NCI-H69 (cell line): ENCODE measurements at places on chromosomes 4 and X.

DNA sequence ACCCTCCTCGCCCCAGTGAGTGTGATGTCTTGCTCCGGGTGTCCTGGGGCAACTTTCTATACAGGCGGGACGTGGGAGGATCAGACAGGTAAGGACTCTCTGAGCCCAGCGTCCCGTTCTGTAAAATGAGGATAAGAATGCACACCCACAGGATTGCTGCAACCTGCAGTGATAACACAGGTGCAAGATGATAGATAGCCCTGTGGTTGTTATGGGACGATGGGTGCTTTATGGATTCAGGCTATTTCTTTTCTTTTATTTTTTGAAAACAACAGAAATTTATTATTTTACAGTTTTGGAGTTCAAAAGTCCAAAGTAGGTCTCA lies 28.6 kb downstream of the BEX3 start:
- DNase-seq, result no peak

DNA sequence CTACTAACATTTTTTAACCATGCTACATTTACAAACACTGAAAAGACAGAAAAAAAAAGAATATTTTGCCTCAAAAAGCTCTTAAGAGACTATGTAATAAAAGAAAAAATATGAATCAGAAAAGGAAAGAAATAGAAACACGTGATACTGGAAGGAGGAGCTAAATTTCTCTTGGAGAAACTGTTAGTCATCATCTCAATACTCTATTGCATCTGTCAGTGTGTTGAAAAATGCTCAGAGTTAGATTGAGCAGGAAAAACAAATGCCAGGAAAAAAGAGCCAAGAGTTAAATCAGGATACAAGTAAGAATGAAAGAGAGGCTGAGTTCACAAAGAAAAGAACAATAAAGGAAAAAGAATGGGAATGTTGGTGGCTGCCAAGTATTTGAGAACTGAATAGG lies 2.6 kb downstream of the RAB28 start:
- peak; percentile 29 for DNase-seq

GRCh38 chrX:43148305-43148704 lies 370.3 kb upstream of the PPP1R2C start:
- no peak for DNase-seq

GRCh38 chr4:109051054-109051453 lies 251.4 kb downstream of the COL25A1 start:
- no peak for DNase-seq

GRCh38 chrX:107484002-107484726 lies 34.7 kb downstream of the FRMPD3 start:
- DNase-seq, result peak; percentile 89

GRCh38 chrX:21982311-21982710 lies 41.8 kb downstream of the SMS start:
- no peak for DNase-seq

DNA sequence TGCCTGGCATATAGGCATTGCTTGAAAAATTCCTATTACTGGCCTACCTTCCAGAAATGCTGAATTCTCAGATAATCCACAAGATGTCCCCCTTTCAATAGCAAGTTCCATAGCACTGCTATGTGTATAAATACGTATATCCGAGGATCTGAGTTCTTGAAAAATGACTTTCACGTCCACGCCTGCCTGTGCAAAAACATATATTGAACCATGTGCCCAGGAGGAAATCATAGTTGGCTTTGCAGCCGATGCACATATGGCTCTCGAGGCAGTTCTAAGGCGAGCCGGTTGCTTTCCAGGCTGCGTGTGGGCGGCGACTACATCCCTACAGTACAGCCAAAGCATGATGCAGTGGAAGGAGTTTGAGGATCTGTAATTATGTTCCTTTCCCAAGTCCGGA lies 55.4 kb upstream of the ESX1 start:
- DNase-seq, result no peak

DNA sequence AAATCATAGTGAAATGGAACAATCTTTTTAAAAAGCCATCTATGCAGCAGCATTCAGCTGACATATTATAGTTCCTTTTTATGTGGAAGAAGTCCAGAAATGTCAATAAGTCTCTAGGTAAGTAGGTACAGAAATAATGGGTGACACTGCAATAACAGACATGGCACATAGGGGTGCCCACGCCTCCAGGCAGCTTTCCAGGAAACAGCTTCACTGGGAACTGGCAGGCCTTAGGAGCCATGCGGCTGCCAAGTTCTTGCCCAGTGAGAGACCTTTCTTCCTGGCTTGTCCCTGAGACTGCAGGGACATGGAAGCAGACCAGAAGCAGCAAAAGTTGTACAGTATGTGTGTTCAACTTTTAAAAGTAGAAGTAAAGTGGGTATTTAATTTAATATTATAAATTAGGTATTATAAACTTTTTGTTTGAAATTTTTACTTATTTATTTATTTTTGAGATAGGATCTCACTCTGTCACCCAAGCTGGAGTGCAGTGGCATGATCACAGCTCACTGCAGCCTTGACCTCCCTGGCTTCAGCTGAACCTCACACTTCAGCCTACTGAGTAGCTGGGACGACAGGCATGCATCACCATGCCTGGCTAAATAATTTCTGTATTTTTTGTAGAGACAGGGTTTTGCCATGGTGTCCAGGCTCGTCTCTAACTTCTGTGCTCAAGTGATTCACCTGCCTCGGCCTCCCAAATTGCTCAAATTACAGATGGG lies 12.1 kb upstream of the ETNPPL start:
- DNase-seq, result no peak

DNA sequence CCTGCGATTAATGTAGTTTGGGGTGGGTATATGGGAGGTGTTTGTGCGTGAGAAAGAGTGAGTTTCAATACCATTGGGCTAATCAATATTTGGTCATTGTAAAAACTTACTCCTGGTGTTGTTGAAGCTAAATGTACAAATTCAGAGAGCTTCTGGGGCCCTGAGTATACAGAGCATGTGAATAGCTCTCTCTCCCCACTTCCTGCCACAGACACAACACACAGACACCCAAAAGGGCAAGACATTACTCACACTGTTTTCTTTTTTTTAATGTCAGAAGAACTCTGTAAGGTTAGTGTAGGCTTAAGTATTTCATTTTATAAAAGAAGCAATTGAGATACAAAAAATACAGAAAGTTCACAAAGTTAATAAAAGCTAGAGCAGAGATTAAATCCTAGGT lies 151.3 kb upstream of the KCNIP4 start:
- DNase-seq, result no peak

GRCh38 chrX:24494647-24495075 lies 29.6 kb downstream of the PDK3 start:
- DNase-seq, result peak; percentile 92

DNA sequence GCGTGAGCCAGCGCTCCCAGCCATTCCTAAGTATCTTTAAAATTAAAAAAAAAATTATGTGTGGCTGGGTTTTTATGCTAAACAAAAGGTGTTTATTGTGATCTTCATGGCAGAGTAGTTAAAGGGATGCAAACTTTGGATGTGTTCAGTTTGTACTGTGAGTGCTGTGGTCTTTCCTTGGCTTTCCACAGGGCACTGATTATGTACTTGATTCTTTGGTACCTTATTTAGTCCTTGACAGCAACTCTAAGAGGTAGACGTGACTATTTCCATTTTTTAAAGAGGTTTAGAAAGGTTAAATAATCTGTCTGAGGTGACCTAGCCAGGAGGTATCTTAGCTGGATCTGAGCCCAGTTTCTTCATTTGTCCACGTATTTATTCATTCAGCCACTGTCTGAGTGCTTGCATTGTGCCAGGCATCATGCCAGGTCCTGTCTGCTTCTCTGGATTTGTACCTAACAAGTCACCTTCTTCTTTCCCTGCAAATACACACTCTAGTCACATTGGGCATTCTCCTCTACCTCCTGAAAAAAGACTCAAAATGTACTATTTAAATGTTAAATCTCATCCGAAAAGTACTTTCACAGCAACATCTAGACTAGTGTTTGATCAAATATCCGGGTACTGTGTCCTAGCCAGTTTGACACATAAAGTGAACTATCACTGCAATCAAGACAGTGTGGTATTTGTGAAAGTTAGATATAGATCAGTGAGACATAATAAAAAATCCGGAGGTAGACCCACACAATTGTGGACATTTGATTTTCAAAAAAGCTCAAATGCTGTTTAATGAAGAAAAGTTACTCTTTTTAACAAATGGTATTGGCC lies 31.5 kb downstream of the WWC2 start:
- peak; percentile 82 for DNase-seq

DNA sequence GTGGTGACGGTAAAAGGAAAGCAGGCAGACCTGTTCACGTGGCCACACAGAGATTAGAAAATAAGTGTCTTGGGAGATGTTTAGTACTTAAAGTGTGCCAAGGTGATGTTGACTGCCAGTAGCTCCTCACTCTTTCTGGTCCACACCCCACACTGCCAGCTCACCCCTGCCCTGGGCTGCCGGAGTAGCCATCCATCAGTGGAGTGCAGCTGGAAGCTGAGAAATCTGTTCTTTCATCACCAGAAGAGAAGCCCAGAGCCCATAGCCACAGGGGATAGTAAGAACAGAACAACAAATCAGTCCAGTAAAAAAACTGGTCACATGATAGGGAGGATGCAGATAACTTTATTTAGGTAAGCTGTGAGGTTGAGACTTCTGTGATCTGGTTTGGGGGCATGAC lies 64.1 kb downstream of the WWC2 start:
- DNase-seq, result no peak

- peak; percentile 19 for DNase-seq
Observed at GRCh38 chrX:73765776-73766430, 202.9 kb downstream of the CHIC1 start.

DNA sequence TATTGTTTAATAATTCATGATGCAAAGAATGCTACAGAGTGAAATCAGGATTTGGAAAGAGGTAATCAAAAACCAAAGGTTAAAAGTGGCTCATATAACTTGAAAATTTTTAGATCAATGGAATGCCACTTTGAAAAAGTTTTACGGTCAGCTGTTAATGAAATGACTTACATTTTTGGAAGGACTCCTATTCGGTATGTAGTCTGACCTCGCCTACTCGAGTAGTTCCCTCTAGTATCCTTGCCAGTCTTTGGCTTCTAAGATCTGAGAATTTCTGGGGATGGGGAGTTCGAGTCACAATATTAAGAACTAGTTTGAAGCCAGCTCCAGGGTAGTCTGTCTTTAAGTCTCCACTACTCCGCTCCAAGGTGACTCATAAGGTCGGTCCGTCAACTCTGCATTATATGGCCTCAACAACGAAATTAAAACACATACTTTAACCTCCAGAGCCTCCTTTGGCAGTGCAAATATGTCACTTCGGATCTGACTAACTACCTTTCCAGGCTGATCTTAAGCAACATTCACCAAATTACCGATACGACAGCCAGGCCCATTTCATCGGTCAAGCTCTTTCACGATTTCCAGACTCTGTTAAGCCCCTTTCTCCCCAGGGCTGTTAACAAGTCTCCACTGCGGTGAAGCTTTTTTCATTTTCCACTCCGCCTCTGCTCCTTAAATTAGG lies 733 bp upstream of the NAA15 start:
- DNase-seq, result peak; percentile 55

DNA sequence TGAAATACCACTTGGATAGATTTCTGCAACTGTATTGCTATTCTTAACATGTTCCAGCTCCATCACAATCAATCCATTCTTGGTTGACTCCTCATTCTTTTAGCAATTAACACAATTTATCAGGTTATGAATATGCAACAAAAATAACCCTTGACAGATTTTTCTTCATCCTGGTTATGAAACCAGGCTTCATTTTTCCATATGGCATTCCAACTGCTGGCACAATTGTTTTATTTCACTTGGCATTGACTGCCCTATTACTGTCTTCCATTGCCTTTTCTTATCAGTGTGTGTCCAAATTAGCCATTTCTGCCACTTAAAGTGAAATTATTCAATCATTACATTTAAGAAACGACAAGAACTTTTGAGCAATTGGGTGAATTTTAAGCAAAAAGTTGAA lies 388.8 kb upstream of the EPHA5 start:
- no peak for DNase-seq

DNA sequence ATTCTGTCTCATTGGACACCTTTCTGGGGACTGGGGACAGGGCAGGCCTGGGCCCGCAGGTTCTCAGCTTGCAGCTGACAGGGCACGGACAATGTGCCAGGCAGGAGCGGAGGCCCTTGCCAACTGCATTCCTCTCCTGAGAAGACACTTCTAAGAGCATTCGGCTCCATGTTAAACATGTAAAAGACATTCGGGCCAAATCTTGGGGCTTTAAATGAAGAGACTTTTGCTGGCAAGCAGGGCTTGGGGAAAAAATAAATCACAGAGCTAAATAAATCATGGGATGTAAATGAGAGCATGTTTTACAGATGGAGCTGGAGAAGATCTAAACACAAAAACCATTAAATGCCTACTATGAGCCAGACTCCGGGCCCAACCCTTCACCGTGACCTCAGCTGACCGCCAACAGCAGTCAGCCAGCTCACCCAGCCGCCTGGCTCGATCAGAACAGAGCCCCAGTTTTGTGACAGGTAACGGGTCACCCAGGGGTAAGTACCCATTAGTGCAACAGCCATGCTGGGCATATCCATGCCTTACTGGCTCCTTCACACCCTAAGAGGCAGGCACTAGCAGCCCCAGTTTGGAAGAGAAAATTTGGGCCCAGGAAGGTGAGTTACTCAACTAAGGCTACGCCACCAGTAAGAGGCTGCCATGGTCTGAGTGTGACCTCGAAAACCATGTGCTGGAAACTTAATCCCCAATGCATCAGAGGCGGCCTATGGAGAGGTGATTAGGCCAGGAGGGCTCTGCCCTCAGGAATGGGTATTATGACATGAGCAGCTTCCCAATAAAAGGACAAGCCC lies 14.7 kb downstream of the WDR1 start:
- no peak for DNase-seq

- no peak for DNase-seq
Observed at GRCh38 chrX:140250391-140250790, 254.5 kb downstream of the SOX3 start.

GRCh38 chr4:117699595-117699994 lies 334.7 kb upstream of the NDST3 start:
- DNase-seq, result no peak

GRCh38 chrX:49850028-49850427 lies 20.9 kb downstream of the PAGE4 start:
- no peak for DNase-seq

- DNase-seq, result no peak
Observed at GRCh38 chr4:7877176-7877575, 62.5 kb downstream of the AFAP1 start.

- no peak for DNase-seq
Observed at GRCh38 chr4:48804584-48805301, 24.7 kb upstream of the FRYL start.

DNA sequence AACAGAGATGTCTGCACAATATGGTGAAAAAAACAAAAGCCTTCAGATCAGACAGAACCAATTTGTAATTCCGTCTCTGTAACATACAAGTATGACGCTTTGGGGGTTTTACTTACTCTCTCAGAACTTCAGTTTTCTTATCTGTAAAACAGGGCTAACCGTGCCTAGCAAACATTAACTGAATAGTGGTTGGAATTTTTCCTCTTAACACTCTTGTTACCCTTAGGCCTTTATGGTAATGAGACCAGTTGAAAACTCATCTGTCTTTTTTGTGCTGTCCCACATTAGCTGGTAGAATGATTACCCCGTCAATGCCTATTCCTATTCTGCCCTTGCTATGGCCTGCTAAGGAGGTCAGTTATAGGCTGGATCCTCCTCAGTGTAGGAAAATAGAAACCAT lies 4.5 kb upstream of the MYOZ2 start:
- no peak for DNase-seq
